Cerebellar nuclear complex (tissue), 1 donor: ENCODE measurements at places on chromosomes 2 and 18.

GRCh38 chr18:52313213-52313612, 26.8 kb upstream of the DCC start:
- DNase-seq: no peak

GRCh38 chr2:154689158-154689557, 9.3 kb upstream of the KCNJ3 start:
- DNase-seq: no peak

DNA sequence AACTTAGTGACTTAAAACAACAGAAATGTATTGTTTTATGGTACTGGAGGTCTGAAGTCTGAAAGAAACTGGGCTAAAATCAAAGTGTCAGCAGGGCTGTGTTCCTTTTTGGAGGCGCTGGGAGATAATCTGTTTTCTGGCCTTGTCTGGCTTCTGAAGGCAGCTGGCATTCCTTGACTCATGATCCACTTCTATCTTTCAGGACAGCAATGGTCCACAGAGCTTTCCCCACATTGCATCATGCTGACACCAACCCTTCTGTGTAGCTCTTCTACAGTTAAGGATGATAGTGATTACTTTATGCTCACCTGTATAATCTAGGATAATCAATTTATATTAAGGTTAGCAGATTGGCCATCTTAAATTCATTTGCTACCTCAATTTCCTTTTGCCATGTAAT, 392.1 kb downstream of the TDRD15 start:
- no peak for DNase-seq

DNA sequence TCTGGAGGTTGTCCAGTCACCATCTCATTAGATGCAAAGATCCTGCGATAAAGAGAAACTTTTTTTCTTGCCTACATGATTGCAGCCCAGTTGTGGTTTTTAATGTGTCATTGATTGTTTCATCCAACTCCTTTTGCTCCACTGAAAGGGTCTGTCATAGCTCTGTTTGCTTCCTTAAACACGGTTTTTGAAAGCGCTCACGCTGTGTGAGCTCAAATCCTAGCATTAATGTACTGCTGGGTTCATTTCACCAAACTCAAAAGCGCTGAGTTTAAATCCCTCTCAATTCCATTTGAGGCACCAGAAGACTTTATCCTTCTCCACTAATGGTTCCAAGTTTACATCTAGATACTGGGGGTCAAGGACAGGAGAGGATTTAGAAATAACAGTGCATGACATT, 53.6 kb downstream of the CDK15 start:
- no peak for DNase-seq

GRCh38 chr2:195514365-195514764, 142.7 kb upstream of the SLC39A10 start:
- DNase-seq: no peak

DNA sequence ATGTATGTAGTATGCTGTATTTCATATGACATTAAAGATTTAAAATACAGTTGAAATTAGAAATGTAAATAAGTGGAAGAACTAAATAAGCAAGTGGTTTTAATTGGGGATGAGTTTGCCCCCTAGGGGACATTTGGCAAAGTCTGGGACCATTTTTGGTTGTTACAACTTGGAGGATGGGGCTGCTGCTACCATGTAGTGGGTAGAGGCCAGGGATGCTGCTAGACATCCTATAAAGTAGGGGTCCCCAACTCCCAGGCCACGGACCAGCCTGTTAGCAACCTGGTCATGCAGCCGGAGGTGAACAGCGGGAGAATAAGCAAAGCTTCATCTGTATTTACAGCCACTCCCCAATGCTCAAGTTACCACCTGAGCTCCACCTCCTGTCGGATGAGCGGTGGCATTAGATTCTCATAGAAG, 27.9 kb upstream of the ASNSD1 start:
- no peak for DNase-seq
